ENCODE measurements at places on chromosomes 2 and 18.
A peak's percentile ranks its signal among the peaks of the same experiment; 100 is the strongest.

- no peak for DNase-seq
These were observed 564.7 kb downstream of the TNS1 start for GRCh38 chr2:217438136-217438535.

- no peak for DNase-seq
These were observed 37.5 kb downstream of the TTC39C start for GRCh38 chr18:24052053-24052452.

DNA sequence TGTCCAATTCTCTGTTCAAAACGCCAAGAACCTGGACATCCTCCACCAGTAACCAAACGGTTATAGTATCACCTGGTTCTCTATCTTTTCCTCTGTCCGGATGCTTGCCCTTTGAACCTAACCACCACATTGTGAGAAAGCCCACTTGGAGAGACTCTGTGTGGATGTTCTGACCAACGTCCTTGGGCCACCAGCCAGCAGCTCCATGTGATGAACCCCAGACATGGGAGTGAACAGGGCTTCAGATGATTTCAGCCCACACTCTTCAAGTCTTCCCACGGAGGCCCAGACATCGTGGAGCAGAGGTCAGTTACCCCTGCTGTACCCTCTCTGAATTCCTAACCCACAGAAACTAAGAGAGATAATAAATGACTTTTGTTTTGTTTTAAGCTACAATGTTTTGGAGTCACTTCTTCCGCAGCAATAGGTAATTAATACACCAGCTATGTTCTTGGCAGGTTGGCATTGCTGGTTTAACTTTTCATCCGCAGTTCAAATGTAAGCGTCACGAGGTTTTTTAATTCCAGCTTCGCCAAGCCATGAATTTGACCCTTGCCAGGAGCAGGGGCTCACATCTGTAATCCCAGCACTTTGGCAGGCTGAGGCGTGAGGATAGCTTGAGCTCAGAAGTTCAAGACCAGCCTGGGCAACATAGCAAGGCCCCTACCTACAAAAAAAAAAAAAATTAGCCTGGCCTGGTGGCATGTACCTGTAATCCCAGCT is 36.1 kb upstream of the ZNF532 start:
- no peak for DNase-seq

GRCh38 chr18:49869354-49869753 is 56.0 kb upstream of the ACAA2 start:
- no peak for DNase-seq

- no peak for DNase-seq
These were observed 1005.4 kb upstream of the DDX18 start for GRCh38 chr2:116809109-116809508.

DNA sequence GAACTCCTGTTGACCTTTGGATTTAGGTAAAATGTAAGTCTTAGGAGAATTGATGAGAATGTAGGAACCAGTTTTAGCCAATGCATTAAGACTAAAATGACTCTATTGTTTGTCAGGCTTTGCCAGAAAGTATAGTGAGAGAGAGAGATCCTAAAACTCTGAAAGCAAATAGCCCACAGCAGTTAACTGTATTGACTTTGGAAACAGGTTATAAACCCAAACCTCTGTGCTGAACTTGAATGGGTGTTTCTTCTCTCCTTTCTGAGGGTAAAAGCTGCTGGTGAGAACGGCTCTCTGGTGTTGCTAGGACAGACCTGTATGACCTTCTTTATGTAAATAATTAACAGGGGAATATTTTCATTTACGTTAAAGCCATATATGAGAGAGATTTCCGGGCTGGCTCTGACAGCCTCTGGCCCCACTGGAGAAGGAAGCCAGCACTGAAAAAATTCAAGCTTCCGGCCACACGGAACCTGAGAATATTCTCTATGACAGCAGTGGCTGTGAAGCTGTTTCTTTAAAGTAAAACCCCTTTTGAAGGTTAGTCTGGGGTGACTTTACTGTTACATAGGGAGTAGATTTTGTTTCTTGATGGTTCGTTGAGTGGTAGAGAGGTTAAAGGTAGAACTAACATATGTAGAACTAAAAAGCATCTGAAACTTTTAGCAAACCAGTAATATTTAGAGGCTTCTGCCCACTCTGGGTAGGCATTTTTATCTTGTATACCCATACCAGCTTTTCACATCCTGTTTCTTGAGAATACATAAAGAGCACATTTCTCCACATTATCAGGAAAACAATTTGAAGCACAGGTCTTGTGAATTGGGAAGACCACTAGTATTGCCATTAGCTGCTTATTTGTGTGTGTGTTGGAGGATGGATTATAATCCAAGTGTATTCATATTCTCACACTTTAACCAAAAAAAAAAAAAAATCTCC is 123.8 kb downstream of the SPTBN1 start:
- peak; percentile 26 for DNase-seq

GRCh38 chr2:239775623-239776435 is 249.3 kb downstream of the NDUFA10 start:
- no peak for DNase-seq

- DNase-seq, result no peak
These were observed 31.0 kb upstream of the GREB1 start for GRCh38 chr2:11502740-11503292.

DNA sequence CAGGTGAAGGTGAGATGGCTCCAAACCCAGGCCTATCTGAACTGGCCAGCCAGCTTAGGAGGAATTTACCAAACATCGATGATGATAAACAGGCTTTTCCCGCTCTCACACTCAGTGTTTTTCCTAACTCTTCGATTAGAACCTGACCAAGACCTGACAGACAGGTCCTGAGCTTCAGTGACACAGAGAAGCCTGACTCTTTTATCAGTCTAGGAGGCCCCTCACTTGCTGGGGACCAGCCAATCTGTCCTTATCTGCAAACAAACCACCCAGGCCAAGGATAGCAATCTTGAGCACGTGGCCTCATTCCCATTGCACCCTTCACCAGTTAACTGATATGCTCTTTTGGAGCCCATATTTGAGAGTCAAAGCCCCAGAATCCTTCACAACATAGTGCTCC is 1.9 kb upstream of the ITSN2 start:
- DNase-seq, result no peak

- no peak for DNase-seq
These were observed 716.7 kb upstream of the GCFC2 start for GRCh38 chr2:76427452-76427851.

DNA sequence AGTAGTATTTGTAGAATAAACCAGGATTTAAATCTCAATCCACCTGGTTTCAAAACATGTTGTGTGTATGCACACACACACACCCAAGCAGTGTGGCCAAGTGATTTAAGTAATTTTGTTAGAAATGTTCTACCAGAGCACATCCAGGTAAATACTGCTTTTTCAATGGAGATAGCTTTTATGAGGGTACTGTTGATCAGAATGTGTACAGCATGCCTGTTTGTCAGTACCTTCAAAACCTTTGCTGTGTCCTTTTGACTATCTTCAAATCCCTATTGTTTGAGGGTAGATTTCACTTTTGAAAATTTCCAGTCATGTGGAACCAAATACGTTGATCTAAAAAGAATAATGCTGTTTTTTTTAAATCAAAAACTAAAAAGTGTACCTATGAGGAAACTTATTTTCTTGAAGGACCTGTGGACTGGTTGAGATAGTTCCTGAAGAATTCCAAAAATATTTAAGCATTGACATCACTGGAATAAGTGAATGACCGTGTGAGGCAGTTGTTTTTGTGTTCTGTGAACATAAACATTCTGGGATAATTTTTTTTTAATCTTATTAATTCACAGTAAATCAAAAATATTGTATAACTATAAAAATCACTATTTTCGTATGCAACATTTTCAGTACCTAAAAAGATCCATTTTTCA is 70.9 kb downstream of the PTRHD1 start:
- no peak for DNase-seq

Data from MM.1S (cell line).